ENCODE measurements at places on chromosomes 6 and 20.

- DNase-seq: no peak
Observed at GRCh38 chr6:81485395-81485794, 267.1 kb downstream of the TENT5A start.

GRCh38 chr6:31689249-31690110 is 8.6 kb upstream of the LY6G5C start:
- DNase-seq: no peak

DNA sequence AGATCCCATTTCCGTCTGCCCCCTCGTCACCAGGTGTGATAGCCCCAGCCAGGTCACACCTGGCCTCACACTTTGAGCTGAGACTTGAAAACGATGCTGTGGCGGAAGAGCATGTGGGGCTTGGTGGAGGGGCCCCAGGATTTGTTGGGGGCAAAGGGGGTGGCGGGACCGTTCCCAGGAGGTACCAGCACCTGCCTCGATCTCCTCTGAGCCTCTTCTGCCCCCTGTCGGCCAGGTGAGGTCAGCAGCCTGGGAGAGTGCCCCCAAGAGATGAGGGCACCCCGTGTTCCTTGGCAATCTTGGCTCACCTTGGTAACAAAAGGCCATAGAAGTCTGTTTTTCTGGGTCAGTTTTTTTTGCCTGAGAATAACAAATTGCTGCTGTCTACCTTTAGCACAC is 25.4 kb downstream of the SPATA2 start:
- peak; percentile 35 for DNase-seq

GRCh38 chr6:3193102-3193849 is 34.2 kb downstream of the TUBB2B start:
- no peak for DNase-seq

DNA sequence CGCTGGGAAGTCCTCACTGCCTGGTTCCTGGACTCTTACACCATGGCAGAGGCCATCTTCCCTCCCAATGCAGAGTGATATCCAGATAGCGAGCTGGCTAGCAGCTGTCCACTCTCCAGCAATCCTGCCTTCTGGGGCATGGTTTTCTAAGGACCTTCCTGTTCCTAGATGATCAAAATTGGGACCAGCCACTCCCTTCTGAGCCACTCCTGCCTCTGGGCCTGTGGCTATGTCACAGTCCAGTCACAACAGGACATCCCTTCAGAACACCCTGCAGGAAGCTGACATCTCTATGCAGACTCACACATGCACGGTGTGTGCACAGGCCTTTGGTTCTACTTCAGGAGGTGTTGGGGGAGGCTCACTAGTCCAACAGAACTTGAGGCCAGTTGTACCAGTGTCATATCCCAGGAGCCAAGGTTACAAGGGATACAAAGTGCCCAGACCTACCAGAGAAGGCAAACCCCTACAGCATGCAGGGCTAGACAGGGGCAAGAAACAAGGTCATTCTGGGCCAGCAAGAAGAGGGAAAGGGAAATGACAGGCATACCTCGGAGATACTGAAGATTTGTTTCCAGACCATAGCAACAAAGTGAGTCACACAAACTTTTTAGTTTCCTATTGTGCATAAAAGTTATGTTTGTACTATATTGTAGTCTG is 2.7 kb upstream of the MCCD1 start:
- no peak for DNase-seq

DNA sequence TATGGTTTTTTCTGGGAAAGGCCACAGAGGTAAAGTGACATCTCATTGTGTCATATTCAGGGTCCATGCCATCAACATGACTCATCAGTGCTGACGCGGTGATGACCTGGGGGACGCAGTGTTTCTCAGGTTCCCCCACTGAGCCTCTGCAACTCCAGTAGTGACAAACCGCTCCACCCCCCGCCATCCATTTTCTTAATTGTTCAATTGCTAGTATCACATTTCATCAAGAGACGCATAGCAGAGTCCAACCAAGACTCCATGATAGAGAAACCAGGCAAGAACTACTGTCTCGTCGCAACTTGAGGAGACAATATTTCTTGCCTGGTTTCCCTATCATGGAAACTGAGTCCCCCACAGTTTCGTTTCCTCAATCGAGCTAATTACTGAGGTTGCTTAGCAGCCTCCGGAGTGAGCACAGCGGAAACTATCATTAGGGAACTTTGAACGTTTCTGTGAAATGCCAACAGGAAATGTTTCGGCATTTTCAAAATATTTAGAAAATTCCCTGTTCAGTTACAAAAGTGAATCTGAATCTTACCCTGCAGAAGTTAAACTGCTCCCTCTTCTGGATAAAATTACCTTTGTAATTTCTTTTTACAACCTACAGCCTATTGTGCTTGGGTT is 12.2 kb upstream of the SERPINB1 start:
- no peak for DNase-seq

DNA sequence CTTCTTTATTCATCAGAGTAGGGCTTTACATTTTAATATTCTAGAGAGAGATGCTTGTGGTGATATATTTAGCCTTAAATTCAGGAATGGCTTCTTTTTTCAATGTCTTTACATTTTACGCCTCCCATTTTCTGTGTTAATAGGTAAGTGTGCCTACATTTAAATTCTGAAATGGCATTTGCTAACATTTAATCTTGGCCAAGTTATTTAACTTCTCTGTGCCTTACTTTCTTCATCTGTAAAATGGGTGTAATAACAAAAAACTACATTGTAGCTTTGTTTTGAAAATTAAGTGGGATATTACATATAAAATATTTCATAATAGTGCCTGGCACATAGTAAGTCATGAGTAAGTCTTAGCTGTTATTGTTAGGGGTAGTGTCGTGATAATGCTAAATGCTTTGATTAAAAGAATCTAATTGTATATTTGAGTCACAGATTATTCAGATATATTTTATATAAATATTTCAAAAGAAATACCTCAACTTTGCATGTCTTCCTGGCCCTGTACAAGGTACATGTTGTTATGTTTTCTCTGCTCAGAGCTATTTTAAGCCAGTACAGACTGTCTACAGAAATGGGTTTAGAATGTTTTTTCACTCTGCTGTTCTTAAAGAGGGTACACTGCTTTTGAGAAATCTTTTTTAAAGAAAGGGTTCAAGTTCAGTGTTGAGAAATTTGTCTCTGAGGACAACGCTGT is 18.8 kb downstream of the CARMIL1 start:
- DNase-seq: no peak

GRCh38 chr20:64246616-64247306 is 8.8 kb upstream of the PCMTD2 start:
- DNase-seq: no peak

DNA sequence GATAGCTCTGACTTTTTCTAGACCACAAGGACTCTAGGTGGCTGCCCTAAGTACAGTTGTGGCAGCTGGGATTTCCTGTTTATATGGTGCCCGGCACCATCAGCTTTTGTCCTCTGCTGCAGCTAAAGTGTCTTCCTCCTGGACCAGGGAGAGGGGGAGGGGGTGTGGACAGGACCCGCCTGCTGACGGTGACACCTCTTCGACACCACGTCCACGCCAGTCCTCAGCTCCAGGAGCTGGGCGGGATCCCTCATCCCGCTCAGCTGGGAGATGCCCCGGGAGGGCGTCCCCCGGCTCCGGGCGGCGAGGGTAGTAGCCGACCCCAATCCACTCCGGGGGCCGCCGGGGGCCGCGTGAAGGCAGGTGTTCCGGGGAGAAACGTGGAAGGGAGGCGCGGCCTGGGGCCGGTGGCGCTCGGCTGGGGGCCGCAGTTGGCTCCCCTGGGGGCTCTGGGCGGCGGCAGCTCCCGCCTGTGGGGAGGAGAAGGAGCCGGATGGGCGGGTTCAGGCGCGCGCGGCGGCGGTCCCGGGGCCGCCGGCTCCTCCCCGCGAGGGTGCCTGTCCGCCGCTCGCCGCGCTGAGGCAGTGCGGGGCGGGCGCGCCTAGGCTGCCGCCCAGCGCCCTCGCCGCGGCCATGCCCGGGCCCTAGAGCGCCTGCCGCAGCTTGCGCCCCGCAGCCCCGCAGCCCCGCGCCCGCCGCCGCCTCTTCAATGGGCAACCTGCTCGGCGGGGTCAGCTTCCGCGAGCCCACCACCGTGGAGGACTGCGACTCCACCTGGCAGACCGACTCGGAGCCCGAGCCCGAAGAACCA is at the start of gene OGFRL1:
TSS of gene OGFRL1 (plus strand) at position 584 of the 811 bp plus-strand sequence. CDS start at position 710, 126 bp downstream.
- DNase-seq: peak; percentile 88

DNA sequence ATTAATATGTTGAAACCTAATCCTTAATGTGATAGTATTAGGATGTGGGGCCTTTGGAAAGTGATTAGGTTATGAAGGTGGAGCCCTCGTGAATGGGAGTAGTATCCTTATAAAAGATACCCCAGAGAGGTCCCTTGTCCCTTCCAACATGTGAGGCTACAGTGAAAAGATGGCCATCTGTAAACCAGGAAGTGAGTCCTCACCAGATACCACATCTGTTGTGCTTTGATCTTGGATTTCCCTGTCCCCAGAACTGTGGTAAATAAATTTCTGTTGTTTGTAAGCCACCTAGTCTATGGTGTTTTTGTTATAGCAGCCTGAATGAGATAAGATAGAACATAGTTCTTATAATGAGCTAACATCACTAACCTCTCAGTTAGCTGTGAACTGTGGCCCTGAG is 16.6 kb upstream of the CALHM6 start:
- no peak for DNase-seq

- no peak for DNase-seq
Observed at GRCh38 chr6:53461696-53462095, 83.2 kb downstream of the GCLC start.

GRCh38 chr20:51607170-51607569 is 64.7 kb upstream of the NFATC2 start:
- no peak for DNase-seq

- DNase-seq: no peak
Observed at GRCh38 chr6:8683204-8683603, 247.9 kb upstream of the SLC35B3 start.

DNA sequence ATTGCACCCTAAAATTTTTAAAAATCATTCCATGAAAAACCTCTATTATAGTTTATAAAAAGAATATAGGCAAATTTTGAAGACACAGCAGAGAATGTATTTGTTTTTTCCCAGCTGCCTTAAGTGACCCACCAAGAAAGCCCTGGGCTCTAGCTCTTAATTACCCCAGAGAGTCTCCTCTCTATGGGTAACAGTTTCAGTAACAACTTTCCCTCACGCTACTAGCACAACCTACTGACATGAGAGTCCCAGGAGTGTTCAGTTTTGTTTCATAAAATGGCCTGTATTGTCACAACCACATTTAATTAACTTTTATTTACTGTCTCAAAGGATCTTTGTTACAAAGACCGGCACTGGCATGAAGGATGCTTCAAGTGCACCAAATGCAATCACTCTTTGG is 41.5 kb downstream of the FHL5 start:
- DNase-seq: no peak

GRCh38 chr6:39614393-39614950 is 110.7 kb downstream of the KIF6 start:
- no peak for DNase-seq

- no peak for DNase-seq
Observed at GRCh38 chr20:32365564-32365963, 7.4 kb downstream of the ASXL1 start.

- no peak for DNase-seq
Observed at GRCh38 chr6:156057869-156058268, 602.2 kb upstream of the NOX3 start.

GRCh38 chr6:155309150-155309549 is 5.1 kb downstream of the TFB1M start:
- DNase-seq: no peak

GRCh38 chr6:53938810-53939209 is 144.0 kb downstream of the LRRC1 start:
- no peak for DNase-seq

GRCh38 chr20:3161316-3162079 is 1.8 kb upstream of the FASTKD5 start:
- DNase-seq: no peak

- no peak for DNase-seq
Observed at GRCh38 chr6:136079701-136080565, 170.2 kb downstream of the MTFR2 start.

GRCh38 chr6:148874698-148875293 is 128.0 kb downstream of the UST start:
- DNase-seq: no peak

GRCh38 chr6:68328156-68328555 is 306.9 kb upstream of the ADGRB3 start:
- no peak for DNase-seq

GRCh38 chr20:4086771-4087687 is 71.7 kb upstream of the RNF24 start:
- no peak for DNase-seq
